ENCODE measurements at places on chromosomes 11 and 22. TPM values are rescaled to one million over a fixed set of nuclear protein-coding genes. Genes with fewer than 3 reads are reported as not detected.

DNA sequence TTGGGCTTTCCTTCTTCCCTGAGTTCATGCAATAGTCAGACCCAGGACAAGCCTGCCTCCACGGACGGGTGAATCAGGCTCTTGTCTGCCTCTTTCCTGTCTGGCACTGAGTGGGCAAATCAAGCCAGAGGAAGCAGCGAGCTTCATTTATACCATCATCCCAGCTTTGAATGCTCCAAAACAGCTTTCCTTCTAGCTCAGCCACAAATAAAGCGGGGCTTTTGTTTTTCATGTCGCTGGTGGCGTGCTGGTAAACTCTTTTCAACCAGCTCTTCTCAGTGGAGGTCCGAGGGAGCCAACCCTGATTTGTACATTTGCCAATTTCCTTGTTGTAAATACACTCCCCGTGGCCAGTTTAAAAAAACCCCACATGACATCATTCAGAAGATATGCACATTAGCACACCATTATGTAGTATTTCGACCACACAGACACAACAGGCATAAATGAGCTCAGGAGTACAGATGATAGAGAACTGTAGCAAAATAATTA, 8.6 kb downstream of the C11orf91 start:
- DNase-seq, result no peak

- no peak for DNase-seq
Observed at GRCh38 chr22:36056980-36057379, 28.4 kb upstream of the RBFOX2 start.

GRCh38 chr11:106275151-106275550, 197.7 kb downstream of the AASDHPPT start:
- no peak for DNase-seq

GRCh38 chr11:103892603-103893002, 143.8 kb upstream of the DDI1 start:
- no peak for DNase-seq

- DNase-seq, result no peak
Observed at GRCh38 chr11:96188243-96189006, 154.6 kb downstream of the MAML2 start.

Gene THOC5
- 56.7 TPM for total RNA-seq
